ENCODE measurements at places on chromosomes 3 and 15.

DNA sequence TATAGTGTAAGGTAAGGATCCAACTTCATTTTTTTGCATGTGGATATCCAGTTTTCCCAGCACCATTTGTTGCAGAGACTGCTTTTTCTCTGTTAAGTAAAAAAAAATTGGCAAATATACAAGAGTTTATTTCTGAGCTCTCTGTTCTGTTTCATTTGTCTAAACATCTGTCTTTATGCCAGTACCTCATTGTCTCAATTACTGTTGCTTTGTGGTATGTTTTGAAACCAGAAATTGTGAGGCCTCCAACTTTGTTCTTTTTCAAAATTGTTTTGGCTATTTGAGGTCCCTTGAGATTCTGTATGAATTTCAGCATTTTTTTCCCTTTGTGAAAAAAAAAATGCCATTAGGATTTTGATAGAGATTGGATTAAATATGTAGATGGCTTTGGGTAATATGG, 150.5 kb downstream of the MINAR1 start:
- DNase-seq = no peak

GRCh38 chr15:72850833-72851232, 67.3 kb upstream of the ADPGK start:
- DNase-seq = no peak

DNA sequence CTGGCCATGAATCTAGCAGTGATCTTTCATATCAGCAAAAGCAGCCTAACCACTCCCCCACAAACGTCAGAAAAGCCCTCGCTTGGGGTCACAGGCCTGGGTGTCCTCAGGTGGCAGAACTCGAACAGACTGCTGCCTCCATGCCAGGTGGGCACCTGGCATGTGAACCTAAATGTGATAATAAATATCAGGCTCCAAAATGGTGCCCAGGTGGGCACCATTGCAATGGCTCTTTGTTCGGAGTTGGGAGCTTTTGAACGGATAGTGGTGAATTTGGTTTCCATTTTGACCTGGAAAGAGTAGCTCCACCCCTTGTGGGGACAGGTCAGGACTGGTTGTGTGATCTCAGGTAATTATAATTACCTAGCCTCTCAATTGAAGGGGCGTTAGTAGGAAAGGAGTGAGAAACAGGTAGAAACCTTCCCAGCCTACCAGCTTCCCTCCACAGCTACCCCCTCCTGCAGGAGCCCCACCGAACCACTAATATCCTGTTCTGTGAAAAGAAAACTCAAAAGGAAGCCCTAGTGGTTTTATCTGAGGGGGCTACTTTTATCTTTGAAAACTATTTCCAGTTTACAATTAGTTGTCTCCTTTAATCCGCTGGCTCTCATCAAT, 18.1 kb downstream of the MYO1E start:
- no peak for DNase-seq

GRCh38 chr3:185982632-185983031, 44.8 kb upstream of the TRA2B start:
- DNase-seq = no peak

GRCh38 chr15:96428742-96429141, 98.2 kb downstream of the NR2F2 start:
- peak; percentile 89 for DNase-seq

DNA sequence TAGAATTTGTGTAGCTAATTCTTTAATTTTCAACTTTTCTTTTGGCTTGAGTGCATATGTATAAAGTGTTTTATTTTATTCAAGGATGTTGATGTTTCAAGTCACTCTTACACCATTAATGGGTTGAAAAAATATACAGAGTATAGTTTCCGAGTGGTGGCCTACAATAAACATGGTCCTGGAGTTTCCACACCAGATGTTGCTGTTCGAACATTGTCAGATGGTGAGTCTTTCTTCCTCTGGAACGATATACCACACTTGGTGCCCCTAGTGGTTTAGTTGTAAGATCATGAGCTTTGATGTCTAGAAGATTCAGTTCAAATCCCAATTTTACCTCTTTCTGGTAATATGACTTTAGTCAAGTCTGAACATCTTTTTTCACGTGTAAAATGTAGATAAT, 119.3 kb downstream of the HCN4 start:
- no peak for DNase-seq

DNA sequence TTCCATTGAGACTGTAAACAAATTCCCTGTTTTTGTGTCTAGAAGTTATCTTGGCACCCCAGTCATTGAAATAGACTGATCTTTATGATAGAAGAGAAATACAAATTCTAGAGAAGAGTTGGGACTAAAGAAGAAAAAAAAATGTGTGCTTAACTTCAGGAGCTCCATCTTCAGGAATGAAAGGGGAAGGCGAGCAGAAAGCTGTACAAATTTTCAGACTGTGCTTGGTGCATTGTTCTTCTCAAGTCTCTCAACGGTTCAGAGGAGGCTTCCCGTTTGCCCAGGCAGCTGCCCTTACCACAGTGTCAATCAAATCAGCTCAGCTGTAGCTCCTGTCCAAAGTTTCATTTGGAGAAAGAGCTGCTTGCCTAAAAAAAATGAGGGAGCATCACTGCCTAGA, 41.7 kb downstream of the OXSM start:
- DNase-seq = no peak

- no peak for DNase-seq
Observed at GRCh38 chr3:111324645-111325044, 217.4 kb upstream of the CD96 start.

- DNase-seq = no peak
Observed at GRCh38 chr15:31324806-31325594, 1.6 kb upstream of the KLF13 start.

- no peak for DNase-seq
Observed at GRCh38 chr15:99099661-99100060, 5.2 kb upstream of the SYNM start.

DNA sequence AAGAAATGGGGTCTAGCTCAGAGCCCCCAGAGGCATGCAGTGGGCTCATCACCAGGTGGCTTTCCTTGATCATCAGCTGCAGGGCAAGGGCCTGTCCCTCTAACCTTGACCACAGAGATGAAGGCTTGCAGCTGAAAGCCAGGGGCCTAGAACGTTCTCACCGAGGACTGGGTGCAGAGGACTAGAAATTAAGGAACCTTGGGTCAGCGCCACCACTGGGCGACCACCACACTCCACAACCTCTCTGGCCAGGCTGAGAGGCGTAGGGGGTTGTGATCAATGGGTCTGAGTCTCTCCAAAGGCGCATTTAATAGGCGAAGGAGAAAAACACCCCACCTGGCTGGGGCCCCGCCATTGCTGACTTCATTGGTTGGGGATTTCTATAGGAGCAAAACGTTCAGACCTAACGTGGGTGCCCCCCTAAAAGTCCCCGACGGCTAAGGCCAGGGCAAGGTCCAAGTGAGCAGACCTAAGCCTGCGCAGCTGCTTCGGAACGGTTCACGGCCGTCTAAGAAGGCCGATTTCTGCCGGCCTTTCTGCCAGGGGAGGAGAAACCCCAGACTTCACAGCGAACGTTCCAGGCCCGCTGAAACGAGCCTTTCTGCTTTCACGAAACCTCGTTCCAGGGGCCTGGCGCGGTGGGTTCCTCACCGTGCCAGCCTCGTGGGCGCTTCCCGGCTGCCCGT, 915 bp downstream of the BCL2L10 start:
- DNase-seq = no peak

GRCh38 chr3:27728195-27729087, 6.3 kb upstream of the EOMES start:
- no peak for DNase-seq

GRCh38 chr15:101188637-101189408, 63.0 kb downstream of the CHSY1 start:
- no peak for DNase-seq

GRCh38 chr3:30908456-30909037, 14.1 kb upstream of the GADL1 start:
- DNase-seq = no peak

- DNase-seq = no peak
Observed at GRCh38 chr3:130773366-130773765, 26.7 kb upstream of the PIK3R4 start.

- DNase-seq = no peak
Observed at GRCh38 chr15:63855735-63856134, 22.0 kb upstream of the HERC1 start.

DNA sequence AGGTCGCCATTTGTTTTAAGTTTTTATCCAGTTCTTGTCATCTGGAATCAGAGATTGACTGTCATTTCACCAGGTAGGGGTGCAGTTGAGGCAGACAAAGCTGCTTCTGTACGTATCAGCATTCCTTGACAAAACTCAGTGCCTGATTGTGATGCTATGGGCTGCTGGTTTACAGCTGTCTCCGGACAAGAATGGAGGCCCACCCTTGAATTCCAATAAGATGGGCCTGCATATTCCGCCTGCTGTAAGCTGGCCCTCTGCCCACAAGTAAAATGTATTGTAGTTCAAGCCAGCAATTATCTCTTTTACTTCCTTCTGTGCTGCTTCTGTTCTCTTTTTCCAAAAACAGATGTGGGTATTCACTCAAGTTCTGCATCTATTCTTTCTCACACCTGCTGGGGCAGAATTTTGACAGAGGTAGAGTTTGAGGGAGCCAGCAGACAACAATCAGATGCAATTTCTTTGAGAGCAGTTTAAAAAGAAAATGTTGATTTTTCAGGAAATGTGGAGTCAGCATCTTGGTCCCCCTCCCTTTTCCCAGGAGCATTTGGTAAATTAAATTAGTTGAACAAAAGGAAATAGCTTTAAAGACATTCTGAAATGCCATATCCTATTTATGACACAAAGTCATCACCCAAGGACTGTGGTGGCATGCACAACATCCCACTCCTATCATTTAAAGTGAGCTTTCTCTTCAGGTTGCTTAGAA, 53.5 kb downstream of the IQCH start:
- no peak for DNase-seq

GRCh38 chr3:105639131-105639530, 229.7 kb downstream of the CBLB start:
- DNase-seq = no peak

DNA sequence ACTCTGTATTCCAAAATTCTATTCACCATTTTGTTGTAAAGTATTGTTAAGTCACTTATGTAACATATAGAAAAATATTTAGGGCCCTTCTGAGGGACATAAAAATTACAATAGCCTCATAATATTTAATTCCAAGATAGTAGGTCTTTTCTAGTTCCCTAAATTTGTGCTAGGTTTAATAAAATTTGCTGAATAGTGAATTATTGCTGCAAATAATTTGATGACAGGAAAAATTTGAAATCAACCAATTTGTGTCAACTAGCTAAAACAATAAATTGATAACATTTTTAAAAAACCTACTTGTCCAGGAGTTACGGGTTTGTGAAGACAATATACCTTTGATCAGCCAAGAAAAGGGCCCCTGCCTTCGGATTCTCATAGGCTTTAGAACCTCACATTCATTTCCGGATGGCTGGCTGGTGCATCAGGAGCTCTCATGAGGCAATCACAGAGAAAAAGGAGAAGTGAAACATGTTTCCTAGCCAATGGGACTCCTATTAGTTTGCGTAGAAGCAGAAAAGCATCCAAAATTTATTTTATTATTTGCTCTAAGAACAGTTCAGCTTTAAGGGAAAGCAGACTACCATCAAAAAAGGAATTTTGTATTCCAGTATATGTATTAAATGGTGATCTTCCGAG, 177.2 kb downstream of the LRRC3B start:
- DNase-seq = no peak

DNA sequence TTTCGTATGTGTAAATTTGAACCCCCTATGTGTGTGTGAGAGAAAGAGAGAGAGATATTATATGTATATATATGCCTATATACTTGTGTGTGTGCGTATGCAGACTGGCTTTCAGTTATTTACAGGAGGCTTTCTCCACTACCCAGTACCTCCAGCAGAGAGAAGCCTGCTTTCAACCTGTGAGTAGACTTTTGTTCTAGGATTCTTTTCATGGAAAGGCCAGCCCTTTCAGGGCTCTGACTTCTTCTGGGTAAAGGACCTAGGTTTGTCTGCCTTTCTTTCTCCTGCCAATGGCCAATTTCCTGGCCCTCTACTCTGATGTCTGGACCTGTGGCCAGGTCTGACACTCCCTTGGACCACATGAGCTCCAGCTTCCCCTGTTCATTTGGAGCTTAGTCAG, 23.8 kb downstream of the LRRC28 start:
- DNase-seq = no peak

GRCh38 chr15:31058236-31058962, 43.1 kb downstream of the TRPM1 start:
- DNase-seq = no peak

DNA sequence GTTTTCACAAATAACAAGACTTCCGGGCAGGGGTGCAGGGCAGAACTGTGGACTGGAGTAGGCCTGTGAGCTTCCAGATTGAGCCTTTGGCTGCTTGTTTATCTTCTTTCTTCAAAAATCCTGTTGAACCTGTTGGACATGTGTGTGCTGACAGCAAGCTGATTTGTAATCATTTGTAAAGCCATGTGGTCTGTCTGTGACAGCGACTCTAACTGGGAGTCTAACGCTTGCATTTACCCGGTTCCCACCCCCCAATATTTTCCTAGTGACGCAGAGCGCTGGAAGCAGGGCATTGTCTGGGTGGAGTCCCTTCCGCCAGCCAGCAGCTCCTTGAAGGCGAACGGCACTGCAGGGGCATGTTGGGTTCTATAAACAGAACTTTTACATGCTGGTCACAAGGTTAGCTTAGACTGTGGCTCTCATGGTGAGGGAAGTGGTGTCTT, 85.7 kb upstream of the MYZAP start:
- no peak for DNase-seq

DNA sequence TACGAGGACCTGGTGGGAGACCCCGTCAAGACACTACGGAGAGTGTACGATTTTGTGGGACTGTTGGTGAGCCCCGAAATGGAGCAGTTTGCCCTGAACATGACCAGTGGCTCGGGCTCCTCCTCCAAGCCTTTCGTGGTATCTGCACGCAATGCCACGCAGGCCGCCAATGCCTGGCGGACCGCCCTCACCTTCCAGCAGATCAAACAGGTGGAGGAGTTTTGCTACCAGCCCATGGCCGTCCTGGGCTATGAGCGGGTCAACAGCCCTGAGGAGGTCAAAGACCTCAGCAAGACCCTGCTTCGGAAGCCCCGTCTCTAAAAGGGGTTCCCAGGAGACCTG, 2.5 kb downstream of the CHST2 start:
- no peak for DNase-seq

- DNase-seq = no peak
Observed at GRCh38 chr15:57953874-57954273, 111.6 kb downstream of the ALDH1A2 start.

GRCh38 chr3:43796041-43796596, 105.4 kb downstream of the ABHD5 start:
- no peak for DNase-seq

- DNase-seq = no peak
Observed at GRCh38 chr3:45112939-45113338, 33.2 kb downstream of the CDCP1 start.

All from AG08396 (cell line).